ENCODE measurements at places on chromosomes 3 and 15.

DNA sequence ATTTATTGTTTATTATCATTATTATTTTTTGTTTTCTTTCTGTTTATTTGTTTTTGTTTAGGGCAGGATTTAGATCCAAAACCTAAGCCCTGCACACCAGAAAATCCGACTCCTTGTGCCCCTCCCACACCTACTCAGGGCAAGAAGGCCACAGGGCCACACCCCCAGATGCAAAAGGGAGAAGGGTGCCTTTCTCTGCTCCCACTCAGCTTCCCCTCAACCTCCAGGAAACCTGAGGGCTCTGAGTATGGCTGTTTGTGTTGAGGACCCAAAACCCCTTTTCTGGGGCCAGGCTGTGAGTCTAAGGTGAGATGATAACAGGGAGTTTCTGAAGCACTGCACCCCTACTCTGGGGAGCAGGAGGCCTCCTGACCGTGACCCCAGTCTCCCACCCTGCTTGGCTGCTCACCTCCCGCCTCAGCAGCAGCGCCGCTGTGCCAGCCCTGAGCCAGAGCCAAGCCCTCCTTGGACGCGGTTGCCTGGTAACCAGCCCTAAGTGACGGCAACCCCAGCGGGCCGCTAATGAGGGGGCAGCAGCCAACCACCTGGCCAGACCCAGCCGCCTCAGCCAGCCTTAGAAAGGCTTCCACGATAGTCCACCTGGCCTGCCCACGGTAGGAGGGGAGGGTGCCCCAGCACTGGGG, 6.4 kb upstream of the C15orf39 start:
- DNase-seq: no peak

GRCh38 chr15:87962428-87962827, 294.1 kb downstream of the NTRK3 start:
- no peak for DNase-seq

DNA sequence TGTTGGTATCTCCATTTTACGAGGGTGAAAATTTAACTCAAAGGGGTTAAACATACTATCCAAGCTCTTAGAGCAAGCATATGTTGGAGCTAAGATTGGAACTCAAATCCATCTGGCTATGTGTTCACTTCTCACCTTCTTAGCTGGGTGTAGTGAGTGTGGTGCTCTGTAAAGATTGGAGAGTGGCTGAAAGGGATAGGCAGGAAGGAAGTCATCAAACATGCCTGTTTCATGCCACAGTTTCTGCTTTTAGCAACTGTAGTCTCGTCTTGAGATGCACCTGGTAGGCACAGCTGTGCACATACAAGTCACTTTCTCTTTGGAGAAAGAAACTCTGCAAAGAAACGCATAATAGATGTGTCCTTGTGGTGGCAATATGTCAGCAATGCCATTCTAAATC, 189.1 kb upstream of the MDFIC2 start:
- DNase-seq: no peak

GRCh38 chr3:171133337-171133736, 106.8 kb upstream of the SLC2A2 start:
- DNase-seq: no peak

DNA sequence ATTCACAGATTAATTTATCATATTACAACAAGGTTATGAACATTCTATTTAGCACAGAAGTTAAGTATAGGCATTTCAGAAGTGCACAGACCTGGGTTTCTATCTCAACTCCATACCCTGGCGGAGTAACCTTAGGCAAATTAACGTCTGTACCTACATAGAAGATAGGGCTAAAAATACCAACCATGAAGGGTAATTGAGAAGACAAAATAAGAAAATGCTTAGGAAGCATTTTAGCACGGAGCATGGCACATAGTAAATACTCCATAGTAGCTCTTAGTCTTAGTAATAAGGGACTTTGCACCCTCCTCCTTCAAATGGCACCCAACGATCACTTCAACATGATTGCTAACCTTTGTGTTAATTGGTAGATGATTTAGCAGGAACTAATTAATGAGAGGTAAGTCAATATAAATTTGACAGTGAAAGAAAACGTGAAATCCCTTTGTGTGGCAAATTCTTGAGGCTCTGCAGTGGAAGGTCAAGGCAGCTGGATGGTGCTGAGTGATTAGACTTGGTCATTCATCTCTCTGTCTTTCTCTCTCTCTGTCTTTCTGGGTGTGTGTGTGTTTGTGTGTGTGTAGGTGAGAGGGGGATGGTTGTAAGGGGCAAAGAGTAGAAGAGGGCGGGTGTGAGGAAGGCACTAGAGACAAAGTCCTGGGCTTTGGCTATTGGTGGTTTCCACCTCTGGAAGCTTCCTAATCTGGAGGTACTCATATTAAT, 131.1 kb upstream of the PHLDB2 start:
- DNase-seq: no peak

GRCh38 chr3:135240426-135240825, 445.4 kb downstream of the EPHB1 start:
- no peak for DNase-seq

DNA sequence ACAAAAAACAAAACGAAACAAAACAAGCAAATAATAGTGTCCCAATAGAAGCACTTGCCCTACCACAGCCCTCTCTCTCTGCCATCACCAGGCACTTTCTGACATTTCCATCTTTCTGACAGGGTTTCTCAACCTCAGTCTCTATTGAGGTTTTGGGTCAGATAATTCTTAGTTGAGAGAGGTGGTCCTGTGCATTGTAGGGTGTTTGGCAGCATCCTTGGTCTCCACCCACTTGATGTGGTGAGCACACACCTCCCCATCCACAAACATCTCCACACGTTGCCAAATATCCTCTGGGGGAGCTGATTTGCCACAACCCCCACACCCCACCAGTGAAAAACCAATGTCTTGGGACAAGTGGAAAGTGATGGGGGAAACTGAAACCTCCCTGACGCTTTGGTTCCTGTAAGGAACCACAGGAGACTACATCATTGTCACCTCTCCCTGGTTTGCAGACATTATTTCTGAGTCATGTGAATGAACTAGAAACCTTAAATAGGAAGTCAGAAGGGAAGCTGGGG, 733.7 kb upstream of the CFAP20DC start:
- no peak for DNase-seq
